Muscle of back (tissue), 13 donors: ENCODE measurements at places on chromosomes 13 and 19.

- DNase-seq: no peak
Measured at GRCh38 chr19:55270172-55270942, 9.6 kb downstream of the HSPBP1 start.

DNA sequence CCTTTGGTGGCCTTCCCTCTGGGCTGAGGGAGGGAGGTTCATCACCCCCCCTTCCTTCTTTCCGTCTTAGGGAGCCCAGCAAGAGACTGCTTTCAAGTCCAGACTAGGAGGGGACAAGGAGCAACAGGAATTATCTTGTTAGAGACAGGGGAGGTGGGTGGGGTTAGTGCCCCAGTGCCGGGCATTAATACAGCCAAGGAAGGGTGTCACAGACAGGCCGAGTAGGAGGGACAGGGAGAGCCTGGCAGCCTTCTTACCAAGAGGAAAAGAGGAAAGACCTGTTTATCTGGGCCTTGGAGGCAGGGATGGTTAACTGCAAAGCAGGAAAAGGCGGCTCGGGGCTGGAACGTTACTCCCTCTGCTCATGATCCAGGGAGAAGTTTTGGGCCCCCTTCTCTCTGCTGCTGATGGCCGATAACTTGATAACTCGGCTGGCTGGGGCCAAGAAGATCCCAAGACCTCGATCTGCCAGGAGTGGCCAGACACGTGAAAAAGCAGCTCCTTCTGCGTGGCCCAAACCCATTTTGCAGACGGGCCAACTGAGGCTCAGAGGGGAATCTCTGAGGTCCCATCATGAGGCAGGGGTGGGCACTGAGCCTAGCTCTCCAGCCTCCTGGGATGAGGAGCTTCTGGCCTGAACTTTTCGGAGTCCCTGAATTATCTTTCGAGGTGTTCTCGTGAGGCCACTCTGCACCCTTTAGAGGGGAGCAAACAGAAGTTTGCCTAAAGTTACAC is 79.3 kb downstream of the PTPRS start:
- no peak for DNase-seq

DNA sequence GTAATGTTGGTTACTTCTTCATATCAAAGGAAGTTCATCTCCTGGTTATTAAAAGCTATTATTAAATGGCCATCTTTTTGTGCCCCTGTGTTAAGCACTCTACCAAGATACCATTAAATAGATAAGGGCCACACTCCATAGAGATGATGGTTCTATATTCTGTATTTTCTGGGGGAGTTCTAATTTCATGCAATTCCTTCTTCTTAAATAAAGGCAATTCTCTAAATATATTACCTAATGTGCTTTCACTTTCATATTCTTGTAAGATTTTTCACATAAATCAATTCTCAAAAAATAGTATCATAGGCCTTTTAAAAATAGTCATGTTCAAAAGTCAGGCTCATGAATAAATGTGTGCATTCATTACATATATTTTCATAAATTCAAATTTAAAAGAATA is 47.0 kb upstream of the USPL1 start:
- no peak for DNase-seq

DNA sequence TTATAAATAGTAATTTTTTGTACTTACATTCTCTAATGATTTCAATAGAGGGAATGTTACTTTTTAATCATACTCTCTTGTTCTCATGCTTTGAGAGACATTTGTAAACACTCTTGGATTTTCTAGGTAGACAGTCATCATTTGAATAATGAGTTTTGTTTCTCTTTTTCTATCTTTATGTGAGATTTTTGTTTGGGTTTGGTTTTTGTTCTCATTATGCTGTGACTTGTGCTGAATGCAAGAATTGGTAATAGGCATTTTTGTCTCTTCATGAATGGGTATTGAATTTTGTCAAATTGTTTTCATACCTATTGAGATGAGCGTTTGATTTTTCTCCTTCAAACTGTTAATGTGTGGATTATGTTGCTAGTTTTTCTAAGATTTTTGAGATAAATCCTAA is 56.8 kb upstream of the GPR183 start:
- DNase-seq: no peak

GRCh38 chr13:106550570-106551135 is 15.2 kb upstream of the EFNB2 start:
- DNase-seq: no peak

- no peak for DNase-seq
Measured at GRCh38 chr13:31204592-31204991, 4.8 kb downstream of the B3GLCT start.

GRCh38 chr13:46668302-46668720 is 115.3 kb downstream of the LRCH1 start:
- no peak for DNase-seq

- peak; percentile 17 for DNase-seq
Measured at GRCh38 chr19:30222428-30222873, 149.7 kb upstream of the ZNF536 start.

GRCh38 chr19:35216833-35217648 is 11.5 kb downstream of the FAM187B start:
- peak; percentile 39 for DNase-seq

DNA sequence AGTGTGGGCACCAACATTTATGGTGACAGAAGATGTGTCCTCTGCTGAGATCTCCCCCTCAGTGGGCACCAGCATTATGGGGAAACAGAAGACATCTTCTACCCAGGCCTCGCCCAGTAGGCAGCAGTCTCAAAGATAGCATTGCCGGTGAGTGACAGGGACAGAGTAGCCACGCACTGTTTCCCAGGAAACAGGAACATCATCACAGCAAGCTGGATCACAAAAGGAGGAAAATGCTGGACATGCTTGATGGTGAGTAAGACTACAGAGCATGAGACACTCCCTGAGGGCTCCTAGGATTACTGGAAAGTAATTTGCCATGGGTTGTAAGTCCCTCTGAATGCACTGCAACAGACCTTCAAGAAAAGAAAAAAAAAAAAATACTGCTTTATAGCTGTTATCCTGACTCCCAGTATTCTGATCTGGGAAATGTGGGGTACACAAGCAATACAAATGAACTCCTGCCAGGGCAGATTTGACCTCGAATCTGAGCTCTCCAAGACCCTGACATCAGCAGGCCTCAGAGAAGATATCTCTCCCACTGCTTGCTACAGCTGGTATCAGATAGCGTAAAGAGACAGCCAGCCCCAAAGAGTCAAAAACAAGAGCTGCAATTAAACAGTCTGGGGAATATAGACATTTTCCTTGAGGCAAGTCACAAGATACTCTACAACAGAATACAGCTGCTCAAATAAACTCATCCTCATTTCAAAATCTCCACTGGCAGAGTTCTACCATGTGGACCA is 180.4 kb downstream of the RBM26 start:
- DNase-seq: no peak

- peak; percentile 33 for DNase-seq
Measured at GRCh38 chr19:51948975-51949374, 21.7 kb downstream of the ZNF613 start.

DNA sequence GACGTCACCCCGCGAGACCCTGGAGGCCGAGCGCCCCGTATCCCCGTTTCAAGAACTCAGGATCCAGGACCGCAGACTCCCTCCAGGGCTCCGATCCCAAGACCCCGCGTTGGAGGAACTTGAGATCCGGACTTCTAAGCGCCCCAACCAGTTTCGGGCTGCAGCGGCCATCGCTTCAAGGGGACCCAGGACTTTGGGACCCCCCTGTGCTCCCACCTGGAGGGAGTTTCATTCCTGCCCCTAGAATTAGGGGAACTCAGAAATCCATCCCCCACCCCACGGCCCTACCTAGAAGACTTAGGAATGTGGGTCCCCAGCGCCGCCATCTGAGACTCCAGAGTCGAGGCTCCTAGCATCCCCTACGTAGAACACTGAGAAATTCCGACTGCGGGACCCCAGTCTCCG is 400 bp downstream of the PLEKHG2 start:
- no peak for DNase-seq

GRCh38 chr13:100035936-100036335 is 53.0 kb upstream of the PCCA start:
- no peak for DNase-seq

GRCh38 chr13:48233889-48234488 is 983 bp downstream of the ITM2B start:
- DNase-seq: peak; percentile 64

- no peak for DNase-seq
Measured at GRCh38 chr13:62299988-62300387, 884.3 kb upstream of the PCDH20 start.

DNA sequence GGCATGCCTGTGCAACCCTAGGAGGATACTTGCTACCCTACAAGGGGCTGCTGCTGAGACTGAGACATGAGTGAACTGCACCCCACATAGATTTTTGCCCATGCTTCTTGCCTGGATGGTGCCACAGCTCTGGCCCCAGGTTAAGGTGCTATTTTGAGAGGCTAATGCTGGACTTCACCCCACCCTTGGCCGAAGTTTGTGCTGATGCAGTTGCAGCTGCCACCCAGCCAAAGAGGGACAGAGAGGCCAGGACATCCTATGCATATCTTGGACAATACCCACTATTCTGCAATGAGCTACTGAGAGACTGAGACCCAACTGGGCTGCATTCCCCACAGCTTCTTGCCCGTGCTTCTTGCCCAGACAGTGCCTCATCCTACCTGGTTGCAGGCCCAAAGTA is 34.6 kb downstream of the NHLRC3 start:
- no peak for DNase-seq

GRCh38 chr19:50357178-50358100 is 8.0 kb downstream of the NAPSA start:
- peak; percentile 59 for DNase-seq

- no peak for DNase-seq
Measured at GRCh38 chr19:33441828-33442227, 68.3 kb downstream of the CEBPG start.
